ENCODE measurements at places on chromosomes 3 and 15.
A peak's percentile ranks its signal among the peaks of the same experiment; 100 is the strongest.

DNA sequence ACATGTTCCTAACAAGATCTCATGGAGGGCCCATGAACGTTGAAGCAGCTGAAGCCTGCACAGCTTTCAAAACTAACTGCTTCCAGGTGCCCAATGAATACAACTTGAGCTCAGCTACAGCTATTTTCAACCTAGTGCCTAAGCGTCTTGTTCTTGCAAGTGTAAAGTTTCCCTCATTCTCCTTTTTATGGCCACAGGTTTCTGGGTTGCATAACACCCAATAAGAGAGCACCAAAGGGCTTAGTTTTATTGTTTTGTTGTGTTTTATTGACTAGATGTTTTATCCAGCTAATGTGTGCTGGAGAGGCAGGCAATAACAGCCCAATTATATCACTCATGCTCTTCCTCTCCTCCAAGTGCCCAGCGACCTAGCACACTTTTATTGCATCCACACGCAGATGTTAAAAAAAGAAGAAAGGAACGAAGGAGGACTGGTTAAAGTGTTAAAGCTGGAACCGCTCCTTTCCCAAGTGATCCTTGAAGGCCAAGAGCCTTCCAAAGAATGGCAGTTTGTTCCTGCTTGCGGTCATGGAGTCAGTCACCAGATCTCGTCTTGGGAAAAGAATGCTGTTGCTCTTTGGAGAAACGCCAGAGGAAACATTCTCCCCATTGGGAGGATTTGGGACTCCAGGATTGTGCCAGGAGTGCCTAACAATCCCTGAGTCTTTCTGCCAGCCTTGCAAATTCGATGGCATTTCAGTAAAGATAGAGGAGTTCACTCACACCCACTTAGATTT lies 156.9 kb downstream of the MEX3B start:
- DNase-seq: no peak
- H3K4me1 ChIP-seq: no peaks in the 10 kb centered on the region
- no peak overlapping the region for H3K4me3 ChIP-seq
- H3K27me3 ChIP-seq: peaks cover 11% of the 10 kb centered on the region
- no peaks in the 10 kb centered on the region for H3K36me3 ChIP-seq

DNA sequence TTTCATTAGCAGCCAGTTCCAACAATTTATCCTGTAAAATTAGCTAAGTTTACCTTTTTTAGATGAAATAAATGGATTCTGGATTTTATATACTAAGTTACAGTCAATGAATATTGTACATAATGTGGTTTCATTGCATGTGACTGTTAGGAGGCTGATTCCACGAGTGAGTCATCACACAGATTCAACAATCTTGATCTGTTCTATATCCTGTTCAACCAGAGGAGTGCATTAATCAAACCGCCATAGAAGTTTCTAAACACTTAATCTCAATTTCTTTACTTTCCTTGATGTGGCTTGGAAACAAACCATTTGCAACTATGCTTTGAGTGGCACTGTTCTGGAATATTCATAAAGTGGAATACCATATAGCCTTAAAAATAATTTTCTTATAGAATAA lies 15.3 kb downstream of the DNAJC13 start:
- H3K4me3 ChIP-seq: no peak overlapping the region
- H3K4me1 ChIP-seq: peaks cover 19% of the 10 kb centered on the region
- DNase-seq: no peak
- H3K36me3 ChIP-seq: peaks cover 6% of the 10 kb centered on the region
- H3K27me3 ChIP-seq: no peaks in the 10 kb centered on the region
- H3K27ac ChIP-seq: no peak overlapping the region

DNA sequence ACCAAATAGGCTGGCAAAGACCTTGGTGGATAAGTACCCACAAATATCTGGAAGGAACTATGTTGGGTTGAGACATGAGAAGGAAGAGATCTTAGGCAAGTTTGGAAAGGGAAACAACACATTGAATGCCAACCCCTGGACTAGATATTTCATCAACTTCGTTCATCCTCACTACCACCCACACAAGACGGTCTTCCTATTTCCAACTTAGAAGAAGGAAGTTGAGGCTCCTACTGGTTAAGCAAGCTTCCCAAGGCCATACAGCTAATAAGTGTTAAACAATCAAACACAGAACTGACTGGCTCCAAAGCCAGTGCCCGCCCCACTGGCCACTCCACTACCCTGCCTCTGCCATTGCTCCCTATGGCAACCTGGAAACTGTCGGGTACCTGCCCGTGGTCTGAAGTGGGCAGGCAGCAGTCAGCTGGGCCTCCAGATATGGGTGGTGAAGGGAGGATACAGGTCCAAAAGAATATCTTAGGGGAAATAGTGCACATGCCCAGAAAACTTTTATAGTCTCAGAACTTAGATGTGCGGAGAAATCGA lies 94.9 kb downstream of the LIPC start:
- H3K4me3 ChIP-seq: no peak overlapping the region
- no peak overlapping the region for H3K27ac ChIP-seq
- DNase-seq: no peak
- peaks cover 9% of the 10 kb centered on the region for H3K4me1 ChIP-seq

GRCh38 chr3:179330438-179330837 lies 7.6 kb downstream of the ZNF639 start:
- H3K4me3 ChIP-seq: no peak overlapping the region
- no peak for DNase-seq
- H3K4me1 ChIP-seq: peaks cover 4% of the 10 kb centered on the region
- H3K36me3 ChIP-seq: peaks cover 81% of the 10 kb centered on the region
- no peak overlapping the region for H3K27ac ChIP-seq
- H3K27me3 ChIP-seq: no peaks in the 10 kb centered on the region

DNA sequence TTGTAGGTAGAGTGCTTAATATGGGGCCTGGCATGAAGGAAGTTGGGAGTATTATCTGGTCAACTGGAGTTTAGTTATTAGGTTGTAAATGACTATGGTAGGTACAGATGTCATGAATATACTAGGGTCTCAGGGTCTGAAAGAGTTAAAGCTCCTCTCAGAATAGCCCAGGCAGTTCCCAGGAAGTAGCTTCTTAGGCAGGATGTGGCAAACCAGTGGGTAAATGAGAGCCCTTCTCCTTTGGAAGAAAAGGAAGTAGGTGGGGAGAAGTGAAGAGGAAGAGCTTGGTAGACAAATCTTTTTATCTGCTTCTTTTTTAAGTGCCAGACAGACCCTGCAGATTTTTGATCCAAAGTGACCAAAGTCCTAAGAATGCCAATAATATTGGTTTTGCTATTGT lies 24.5 kb downstream of the MAP2K1 start:
- H3K36me3 ChIP-seq: peaks cover 5% of the 10 kb centered on the region
- peak overlapping the region; percentile 51 for H3K4me3 ChIP-seq
- H3K27ac ChIP-seq: peak overlapping the region; percentile 52
- H3K4me1 ChIP-seq: peaks cover 82% of the 10 kb centered on the region

GRCh38 chr3:149426325-149426724 lies 48.2 kb upstream of the TM4SF4 start:
- DNase-seq: no peak
- H3K27me3 ChIP-seq: peaks cover 14% of the 10 kb centered on the region
- H3K27ac ChIP-seq: no peak overlapping the region
- no peaks in the 10 kb centered on the region for H3K4me1 ChIP-seq
- H3K36me3 ChIP-seq: no peaks in the 10 kb centered on the region

DNA sequence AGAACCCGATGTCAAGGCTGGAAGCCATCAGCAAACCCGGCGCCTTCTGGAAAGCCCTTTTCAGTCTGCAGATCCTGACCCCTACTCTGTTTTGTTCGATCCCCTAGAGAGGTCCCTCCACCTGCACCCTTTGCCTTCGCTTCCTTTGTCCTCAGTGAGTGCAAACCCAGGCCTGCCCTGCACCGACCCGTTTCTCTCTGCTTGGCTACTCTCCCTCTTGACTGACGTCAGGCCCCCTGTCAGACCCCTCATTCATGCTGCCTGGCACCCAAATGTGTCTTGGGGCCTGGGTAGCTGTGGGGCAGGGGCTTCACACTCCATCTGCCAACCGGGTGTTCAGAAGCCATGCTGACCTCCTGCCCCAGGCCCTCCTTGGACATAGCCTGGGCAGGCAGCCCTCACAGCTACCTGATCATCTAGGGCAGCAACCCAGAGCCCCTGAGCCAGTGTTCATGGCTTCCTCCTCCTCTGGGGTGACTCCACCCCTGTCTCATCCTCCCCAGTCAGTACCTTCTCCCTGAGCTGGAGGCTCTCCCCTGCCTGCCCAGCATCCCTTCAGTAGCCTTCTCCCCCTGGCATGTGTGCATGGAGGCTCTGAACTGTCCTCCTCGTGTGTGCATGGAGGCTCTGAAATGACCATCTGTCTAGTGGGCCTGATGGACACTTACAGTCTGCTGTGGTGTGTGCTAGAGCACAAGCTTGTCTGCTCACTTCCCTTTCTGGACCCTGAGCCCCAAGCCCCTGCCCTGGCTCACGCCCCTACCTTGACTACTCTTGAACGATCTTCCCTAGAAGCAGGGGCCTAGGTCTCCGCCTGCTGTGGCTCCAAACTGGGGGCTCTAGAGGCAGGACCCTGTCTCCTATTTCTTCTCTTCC lies 69.4 kb downstream of the EXOG start:
- peak overlapping the region; percentile 29 for H3K27ac ChIP-seq
- no peaks in the 10 kb centered on the region for H3K4me1 ChIP-seq
- H3K4me3 ChIP-seq: no peak overlapping the region

- peak overlapping the region; percentile 78 for H3K27ac ChIP-seq
- DNase-seq: peak; percentile 3
- peaks cover 48% of the 10 kb centered on the region for H3K4me1 ChIP-seq
- H3K4me3 ChIP-seq: peak overlapping the region; percentile 64
Measured at GRCh38 chr3:109804697-109805096, 467.4 kb upstream of the DPPA4 start.

GRCh38 chr3:166879661-166880060 lies 500.4 kb downstream of the ZBBX start:
- DNase-seq: no peak
- no peak overlapping the region for H3K27ac ChIP-seq
- H3K4me1 ChIP-seq: no peaks in the 10 kb centered on the region

- H3K27me3 ChIP-seq: no peaks in the 10 kb centered on the region
- no peaks in the 10 kb centered on the region for H3K4me1 ChIP-seq
- peaks cover 71% of the 10 kb centered on the region for H3K36me3 ChIP-seq
- no peak for DNase-seq
- H3K27ac ChIP-seq: no peak overlapping the region
Measured at GRCh38 chr3:53181024-53181371, 20.0 kb downstream of the PRKCD start.

- H3K27ac ChIP-seq: peak overlapping the region; percentile 85
- peak overlapping the region; percentile 95 for H3K4me3 ChIP-seq
- H3K36me3 ChIP-seq: peaks cover 10% of the 10 kb centered on the region
- DNase-seq: no peak
- peaks cover 22% of the 10 kb centered on the region for H3K4me1 ChIP-seq
- no peaks in the 10 kb centered on the region for H3K27me3 ChIP-seq
Measured at GRCh38 chr15:41333026-41333562, 413 bp downstream of the NUSAP1 start.

- no peak overlapping the region for H3K27ac ChIP-seq
- H3K4me3 ChIP-seq: no peak overlapping the region
- peaks cover 40% of the 10 kb centered on the region for H3K36me3 ChIP-seq
- no peaks in the 10 kb centered on the region for H3K27me3 ChIP-seq
- peaks cover 39% of the 10 kb centered on the region for H3K4me1 ChIP-seq
Measured at GRCh38 chr3:39101022-39101689, 6.3 kb downstream of the GORASP1 start.

GRCh38 chr3:174302746-174303315 lies 556.3 kb upstream of the NAALADL2 start:
- DNase-seq: no peak
- no peaks in the 10 kb centered on the region for H3K27me3 ChIP-seq
- no peaks in the 10 kb centered on the region for H3K36me3 ChIP-seq
- H3K4me1 ChIP-seq: no peaks in the 10 kb centered on the region

DNA sequence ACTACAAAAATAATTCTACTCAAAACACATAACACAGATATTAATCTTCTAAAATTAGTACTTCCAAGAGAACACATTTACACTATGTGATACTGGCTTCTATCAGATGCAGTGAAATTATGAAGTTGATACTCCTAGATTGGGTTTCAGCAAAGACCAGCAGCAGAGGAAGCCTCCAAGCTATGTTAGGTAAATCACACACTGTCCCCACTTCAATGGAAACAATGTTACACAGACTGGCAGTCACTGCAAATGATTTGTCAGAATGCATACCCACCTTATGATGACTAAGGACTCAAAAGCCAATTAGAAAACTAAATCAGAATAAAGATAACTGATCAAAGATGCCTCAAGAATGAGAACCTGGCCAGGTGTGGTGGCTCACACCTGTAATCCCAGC lies 90.1 kb upstream of the MYO5C start:
- peaks cover 35% of the 10 kb centered on the region for H3K36me3 ChIP-seq
- H3K4me3 ChIP-seq: no peak overlapping the region
- no peaks in the 10 kb centered on the region for H3K4me1 ChIP-seq
- DNase-seq: no peak
- H3K27me3 ChIP-seq: no peaks in the 10 kb centered on the region

GRCh38 chr15:31801152-31801551 lies 229.2 kb upstream of the CHRNA7 start:
- no peak overlapping the region for H3K27ac ChIP-seq
- no peak for DNase-seq
- no peak overlapping the region for H3K4me3 ChIP-seq
- H3K27me3 ChIP-seq: peaks cover 13% of the 10 kb centered on the region

GRCh38 chr3:122671553-122671952 lies 9.1 kb upstream of the PARP14 start:
- no peak overlapping the region for H3K27ac ChIP-seq
- peaks cover 3% of the 10 kb centered on the region for H3K4me1 ChIP-seq
- no peak overlapping the region for H3K4me3 ChIP-seq
- H3K36me3 ChIP-seq: no peaks in the 10 kb centered on the region
- DNase-seq: no peak

DNA sequence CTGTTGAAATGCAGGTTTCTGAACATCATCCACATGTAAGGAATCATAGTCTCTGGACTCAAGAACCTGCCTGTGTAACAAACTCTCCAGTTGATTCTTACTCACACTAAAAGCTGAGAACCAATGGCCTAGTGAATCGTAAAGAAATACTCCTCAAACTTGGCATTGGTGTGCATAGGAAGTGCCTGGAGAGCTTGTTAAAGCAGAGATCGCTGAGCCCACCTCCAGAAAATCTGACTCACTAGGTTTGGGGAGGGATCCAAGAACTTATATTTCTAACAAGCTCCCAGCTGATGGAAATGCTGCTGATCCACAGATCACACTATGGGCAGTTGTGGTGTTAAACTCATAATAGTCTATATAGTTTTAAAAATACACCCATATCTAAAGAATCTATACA lies 55.8 kb upstream of the LMCD1 start:
- no peaks in the 10 kb centered on the region for H3K36me3 ChIP-seq
- peaks cover 26% of the 10 kb centered on the region for H3K27me3 ChIP-seq
- no peak overlapping the region for H3K4me3 ChIP-seq
- no peak for DNase-seq
- H3K27ac ChIP-seq: no peak overlapping the region

DNA sequence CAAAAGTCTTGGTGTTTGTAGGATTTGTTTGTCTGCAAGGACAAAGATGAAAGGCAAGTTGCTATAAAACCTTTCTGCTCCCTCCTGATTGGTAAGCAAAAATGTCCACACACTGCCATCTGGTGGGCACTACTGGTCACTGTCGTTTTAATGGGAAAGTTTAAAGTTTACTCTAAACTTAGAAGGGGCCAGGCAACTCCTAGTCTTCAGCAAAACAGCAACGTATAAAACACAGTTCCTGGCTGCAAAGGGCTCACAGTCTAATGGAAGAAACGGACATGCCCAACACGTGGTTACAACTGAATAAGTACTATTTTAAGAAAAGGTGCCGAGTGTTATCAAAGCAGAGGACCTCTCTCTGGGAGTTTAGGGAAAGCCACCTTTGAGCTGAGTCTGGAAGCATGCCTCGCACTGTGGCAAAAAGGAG lies 23.7 kb upstream of the TPRG1 start:
- peak; percentile 74 for DNase-seq
- H3K4me3 ChIP-seq: no peak overlapping the region
- no peak overlapping the region for H3K27ac ChIP-seq
- peaks cover 29% of the 10 kb centered on the region for H3K4me1 ChIP-seq

Measured in effector memory CD8-positive, alpha-beta T cell (primary cell).